OCI-LY7 (cell line): ENCODE measurements at places on chromosomes 16 and 17.

DNA sequence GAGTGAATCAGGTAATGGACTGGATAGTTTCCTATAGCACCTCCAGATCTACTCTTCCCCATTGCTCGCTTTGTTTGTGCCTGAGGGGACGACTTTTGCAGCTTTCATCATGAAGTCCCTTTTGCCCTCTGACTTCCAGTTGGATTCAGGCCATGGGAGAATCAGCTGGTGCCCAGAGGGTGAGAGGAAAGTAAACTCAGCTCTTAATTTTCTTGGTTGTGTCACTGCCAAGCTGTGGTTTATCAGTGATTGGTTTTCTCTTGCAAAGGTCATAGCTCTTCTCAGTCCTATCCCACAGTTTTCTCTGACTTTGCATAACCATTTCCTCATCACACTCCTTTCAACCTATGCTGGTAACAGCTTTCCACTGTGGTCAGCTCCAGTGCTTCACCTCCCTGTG lies 200.1 kb downstream of the KCNJ2 start:
- no peak for DNase-seq

- DNase-seq = no peak
Observed at GRCh38 chr17:4531988-4532736, 23.0 kb downstream of the MYBBP1A start.

GRCh38 chr17:73119631-73120030 lies 27.1 kb upstream of the SLC39A11 start:
- DNase-seq = no peak

- DNase-seq = no peak
Observed at GRCh38 chr16:67270931-67271338, 8.4 kb upstream of the PLEKHG4 start.

DNA sequence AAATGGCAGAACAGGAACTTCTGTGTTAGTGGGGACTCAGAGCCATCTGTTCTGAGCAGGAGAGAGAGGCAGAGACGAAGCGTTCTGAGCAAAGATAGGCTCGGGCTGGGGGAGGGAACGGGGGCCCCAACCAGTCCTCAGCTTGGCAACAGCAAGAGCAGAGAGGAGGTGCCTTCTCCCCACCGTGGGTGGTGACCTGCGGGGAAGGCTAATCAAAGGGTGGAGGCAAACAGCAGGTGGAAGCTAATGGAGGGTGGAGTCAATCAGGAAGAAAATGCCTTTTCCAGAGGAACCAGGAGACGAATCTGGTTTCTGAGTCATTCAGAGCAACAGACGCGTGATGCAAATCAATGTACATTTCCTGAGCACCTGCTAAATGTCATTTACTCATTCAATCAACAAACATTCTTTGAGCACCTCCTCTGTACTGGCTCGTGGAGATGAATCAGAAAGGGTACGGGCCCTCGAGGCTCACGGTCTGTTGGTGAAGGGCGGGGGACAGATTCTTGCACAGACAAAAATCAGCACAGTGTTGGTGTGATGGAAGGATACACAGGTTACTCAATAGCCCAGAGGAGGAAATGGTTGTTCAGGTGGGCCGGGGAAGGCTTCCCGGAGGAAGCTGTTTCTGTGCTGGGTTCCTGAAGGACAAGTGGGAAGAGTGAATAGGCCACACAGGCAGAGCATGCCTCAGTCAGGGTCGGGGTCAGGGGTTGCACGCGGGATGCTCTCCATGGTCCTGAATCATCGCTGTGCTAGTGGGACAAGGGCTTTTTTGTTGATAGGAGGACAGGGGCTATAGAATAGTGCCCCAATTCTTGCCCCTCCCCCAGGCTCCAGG lies 5.7 kb upstream of the SPNS2 start:
- DNase-seq = peak; percentile 66

GRCh38 chr16:17459903-17460521 lies 10.7 kb downstream of the XYLT1 start:
- peak; percentile 92 for DNase-seq

GRCh38 chr16:55214412-55214811 lies 109.6 kb upstream of the IRX6 start:
- no peak for DNase-seq

DNA sequence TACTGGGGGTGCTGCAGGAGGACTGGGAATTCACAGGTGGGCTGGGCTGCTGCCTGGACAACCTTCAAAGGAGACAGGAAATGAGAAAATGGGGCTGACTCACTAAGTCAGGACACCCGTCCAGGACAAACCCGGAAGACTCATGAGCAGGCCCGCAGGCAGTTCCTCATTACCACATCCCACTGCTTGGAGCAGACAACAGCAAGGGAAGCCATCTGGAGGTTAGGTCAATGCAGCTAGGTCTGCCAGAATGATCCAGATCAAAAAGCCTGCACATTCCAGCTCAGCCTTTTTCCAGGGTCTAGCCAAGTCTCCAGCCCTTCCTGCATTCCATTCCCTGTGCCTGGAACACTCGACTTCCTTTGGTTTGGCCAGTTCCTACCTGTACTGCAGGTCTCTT lies 536.5 kb upstream of the CDH11 start:
- no peak for DNase-seq

GRCh38 chr17:39677542-39678339 lies 9.5 kb downstream of the PNMT start:
- DNase-seq = no peak

GRCh38 chr16:53089434-53090285 lies 34.9 kb downstream of the CHD9 start:
- DNase-seq = no peak

- DNase-seq = no peak
Observed at GRCh38 chr17:77963441-77963840, 4.9 kb downstream of the TNRC6C start.

GRCh38 chr16:49019081-49019633 lies 262.5 kb downstream of the CBLN1 start:
- DNase-seq = no peak

DNA sequence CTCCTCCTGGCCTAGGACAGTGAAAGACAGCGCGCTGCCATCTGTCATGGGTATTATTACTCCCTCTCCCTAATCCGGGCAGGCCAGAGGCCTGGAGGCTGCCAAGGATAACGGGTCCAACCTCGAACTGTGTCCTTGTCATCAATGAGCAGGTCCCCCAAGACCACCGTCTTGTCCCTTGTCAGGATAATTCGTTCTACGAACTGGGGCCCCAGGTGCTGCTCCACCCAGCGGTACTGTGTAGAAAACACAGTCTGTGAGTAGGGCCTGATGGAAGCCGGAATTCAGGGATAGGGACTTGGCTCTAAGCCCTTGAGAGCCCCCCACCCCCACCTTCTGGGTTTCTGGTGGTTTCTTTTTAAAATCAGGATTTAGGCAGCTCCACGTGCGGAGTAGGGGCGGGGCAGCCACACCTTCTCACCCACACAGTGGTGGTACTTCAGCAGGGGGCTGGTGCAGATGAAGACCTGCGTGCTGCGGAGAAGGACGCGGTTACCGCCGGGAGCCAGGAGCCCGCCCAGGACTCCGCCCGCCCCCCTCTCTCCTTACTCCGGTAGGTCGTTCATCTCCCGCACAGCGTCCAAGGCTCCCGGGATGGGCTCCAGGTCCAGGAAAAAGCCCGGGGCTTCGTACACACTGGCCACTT lies 787 bp downstream of the NT5C start:
- peak; percentile 82 for DNase-seq

- DNase-seq = no peak
Observed at GRCh38 chr16:5709889-5710288, 612.3 kb upstream of the EEF2KMT start.

GRCh38 chr16:78122774-78123315 lies 23.4 kb downstream of the WWOX start:
- DNase-seq = peak; percentile 63

DNA sequence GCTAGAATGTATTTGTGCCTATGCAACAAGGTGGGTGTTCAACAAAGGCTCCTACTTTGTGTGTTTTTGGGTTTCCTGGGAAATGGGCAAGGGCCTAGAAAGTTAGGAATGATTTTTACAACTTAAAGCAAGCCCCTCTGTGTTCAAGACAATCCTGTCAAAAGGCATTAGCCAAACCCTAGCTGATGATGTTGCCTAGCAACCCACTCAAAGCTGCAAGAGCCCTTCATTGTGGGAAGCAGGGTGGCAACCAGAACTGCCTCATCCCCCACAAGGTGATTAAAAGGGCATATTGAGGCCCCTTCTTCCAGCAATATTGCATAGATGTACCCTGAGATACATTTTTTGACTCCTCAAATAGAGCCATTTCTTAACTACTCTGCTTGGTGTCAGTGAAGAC lies 16.0 kb upstream of the RASL10B start:
- no peak for DNase-seq

DNA sequence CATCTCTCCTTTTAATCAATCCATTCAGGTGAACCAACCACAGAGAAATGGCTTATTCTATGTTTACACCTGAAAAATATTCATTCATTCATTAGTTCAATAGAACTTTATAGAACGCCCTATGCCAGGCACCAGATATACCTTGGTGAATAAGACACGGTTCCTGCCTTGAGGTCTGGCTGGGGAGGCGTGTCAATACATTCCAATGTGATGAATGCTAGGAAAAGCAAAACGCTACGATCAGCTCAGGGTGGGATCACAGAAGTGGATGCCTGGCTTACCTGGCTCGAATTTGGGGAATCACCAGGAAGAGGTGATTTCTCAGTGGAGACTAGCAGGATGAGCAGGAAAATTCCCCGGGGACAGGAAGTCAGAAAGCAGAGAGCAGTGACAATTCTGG lies 17.5 kb upstream of the WFIKKN2 start:
- no peak for DNase-seq

DNA sequence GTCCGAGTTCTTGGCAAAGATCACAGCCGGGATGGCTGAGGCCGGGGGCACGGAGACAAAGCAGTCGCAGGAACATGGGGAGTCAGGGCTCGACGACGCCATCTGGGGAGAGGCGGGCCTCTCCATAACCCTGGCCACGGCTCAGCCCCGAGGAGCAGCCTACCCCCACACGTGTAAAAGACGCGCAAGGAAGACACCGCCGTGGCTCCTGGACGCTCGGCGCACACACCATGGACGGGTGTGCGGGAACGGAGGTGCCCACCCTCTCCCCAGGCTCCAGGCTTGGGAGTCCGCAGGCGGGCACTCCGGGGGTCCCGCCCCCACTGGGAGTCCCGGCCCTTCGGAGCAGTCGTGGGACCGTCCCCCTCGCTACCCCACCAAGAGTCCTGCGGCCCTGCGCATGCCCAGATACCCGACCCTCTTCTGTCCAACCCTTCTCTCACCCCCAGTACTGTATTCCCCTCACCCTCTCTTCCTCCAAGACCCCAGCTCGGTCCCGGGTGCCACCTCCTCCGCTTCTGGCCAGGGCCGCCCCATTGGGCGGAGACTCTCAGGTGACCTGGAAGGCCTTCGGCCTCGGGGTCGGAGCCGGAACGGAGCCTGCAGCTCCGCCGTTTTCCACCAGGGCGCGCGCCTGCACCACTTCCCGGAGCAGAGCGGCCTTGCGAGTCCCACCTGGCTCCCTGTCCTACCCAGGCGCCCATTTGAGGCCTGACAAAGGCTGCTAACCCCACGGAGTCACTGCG lies at the start of gene SCRN2:
TSS of gene SCRN2 (minus strand) at position 532 of the 746 bp plus-strand sequence. CDS start at position 102, 430 bp downstream.
- peak; percentile 88 for DNase-seq

DNA sequence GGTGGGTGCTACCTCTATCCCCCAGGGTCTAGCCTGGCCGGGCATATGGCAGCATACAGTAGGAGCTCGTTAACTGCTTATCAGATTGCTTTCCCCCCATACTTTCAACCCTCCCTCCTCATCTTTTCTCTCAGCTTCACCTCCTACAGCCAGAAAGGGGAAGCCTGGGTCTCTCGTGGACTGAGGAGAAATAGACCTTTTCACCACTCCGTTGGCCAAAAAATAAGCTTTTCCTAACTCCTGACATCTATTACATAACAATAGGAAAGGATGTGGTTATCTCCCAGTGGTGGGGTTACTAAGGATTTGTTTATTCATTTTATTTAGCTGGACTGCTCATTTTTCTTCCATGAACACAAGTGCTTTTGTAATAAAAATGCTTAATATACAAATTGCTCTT lies 9.0 kb upstream of the CXCL16 start:
- no peak for DNase-seq

DNA sequence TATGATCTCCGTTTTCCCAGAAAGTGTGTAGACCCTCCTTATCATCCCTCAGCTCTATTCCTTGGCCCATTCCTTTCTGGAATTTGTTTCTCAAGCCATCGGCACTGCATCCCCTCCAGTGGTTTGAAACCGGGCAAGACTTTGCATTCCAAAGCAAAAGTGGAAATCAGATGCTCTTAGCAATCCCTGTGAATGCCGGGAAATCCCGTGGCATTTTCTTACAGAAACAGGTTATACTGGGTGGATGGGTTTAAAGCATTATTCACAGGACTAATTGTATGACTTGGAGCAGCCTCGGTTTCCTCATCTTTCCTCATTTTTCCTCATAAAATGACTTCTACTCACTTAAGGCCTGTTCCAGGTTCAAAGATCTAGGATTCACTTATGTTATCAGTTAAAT lies 52.0 kb downstream of the MAP2K6 start:
- DNase-seq = no peak

- DNase-seq = no peak
Observed at GRCh38 chr17:19542247-19542646, 8.6 kb downstream of the SLC47A1 start.

DNA sequence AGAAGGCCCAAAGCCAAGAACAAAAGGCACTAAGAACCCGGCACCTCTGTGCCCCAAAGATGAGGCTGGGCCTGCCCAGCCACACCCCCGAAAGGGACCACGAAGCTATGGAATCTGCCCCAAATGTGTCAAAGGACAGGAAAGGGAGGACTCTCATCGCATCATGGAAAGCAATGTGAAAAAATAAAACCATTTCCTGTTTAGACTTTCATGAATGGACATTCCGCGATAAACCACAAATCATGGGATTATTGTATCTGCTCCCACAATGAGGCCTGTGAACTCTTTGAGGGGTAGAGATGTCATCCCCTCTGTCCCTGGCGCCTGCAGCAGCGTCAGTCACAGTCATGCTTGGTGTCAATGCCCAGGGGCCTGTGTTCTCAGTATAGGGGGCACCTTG lies 135.0 kb downstream of the COPRS start:
- no peak for DNase-seq

DNA sequence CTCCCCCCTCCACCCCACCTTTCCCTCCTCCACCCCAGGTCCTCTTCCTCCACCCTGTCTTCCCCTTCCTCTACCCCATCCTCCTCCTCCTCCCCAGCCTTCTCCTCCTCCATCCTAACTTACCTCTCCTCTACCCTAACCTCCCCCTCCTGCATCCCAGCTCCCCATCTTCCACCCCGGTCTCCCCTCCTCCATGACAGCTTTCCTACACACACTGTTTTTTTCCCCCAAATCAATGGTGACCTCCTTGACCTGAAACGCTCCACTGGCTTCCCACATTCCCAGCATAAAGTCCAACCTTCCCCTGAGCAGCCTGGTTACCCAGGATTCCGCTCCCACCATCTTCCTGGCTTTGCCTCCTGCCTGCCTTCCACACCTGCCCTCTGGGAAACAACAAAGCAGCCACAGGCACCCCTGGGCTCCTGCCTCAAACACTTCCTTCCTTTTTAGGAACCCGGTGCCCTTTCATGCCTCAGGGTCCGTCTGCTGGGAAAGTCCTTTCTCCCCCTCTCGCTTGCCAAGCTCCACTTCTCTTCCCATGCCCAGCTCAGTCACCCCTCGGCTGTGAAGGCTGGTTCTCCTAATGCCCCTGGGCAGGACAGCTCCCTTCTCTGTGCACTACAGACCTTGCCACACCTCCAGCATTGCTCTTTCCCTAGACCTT lies 2.1 kb downstream of the RGS9 start:
- DNase-seq = no peak

GRCh38 chr17:65160516-65160915 lies 23.3 kb downstream of the RGS9 start:
- no peak for DNase-seq

- DNase-seq = no peak
Observed at GRCh38 chr17:55822028-55822427, 71.2 kb downstream of the PCTP start.
